ENCODE measurements at places on chromosomes 4 and X.
A peak's percentile ranks its signal among the peaks of the same experiment; 100 is the strongest.

DNA sequence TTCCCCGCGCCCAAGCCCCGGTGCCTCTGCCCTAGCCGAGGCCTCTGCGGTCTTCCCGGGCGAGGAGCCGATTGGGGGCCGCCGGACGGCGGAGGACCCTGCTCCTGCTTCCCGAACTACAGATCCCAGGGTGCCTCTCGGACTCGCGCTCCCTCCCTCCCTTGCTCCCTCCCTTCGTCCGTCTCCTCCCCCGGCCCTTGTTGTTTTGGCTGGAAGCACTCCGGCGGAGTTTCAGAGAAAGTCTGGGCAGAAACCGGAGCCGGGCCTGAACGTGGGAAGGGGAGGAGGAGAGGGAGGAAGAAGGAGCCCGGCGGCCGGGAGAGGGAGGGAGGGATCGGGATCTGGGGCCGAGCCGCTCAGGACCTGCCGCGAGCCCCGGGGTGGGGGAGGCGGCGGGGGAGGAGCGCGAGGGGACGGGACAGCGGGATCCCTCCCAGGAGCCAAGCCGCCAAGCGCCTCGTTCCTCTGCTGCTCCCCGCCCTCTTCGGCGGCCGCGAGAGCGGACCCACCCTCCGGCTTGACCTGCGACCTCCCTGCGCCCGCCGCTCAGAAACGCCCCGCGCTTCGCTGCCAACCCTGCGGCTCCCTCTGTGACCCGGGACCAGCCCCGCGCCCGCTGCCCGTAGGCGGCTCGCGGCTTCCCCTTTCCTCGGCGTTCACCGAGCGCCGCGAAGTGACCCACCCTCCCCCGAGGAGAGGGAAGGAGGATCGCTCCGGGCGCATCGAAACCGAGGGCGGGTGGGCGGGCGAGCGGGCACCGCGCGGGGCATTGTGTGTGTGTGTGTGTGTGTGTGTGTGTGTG is 496 bp upstream of the GAB1 start:
- peak; percentile 94 for DNase-seq

DNA sequence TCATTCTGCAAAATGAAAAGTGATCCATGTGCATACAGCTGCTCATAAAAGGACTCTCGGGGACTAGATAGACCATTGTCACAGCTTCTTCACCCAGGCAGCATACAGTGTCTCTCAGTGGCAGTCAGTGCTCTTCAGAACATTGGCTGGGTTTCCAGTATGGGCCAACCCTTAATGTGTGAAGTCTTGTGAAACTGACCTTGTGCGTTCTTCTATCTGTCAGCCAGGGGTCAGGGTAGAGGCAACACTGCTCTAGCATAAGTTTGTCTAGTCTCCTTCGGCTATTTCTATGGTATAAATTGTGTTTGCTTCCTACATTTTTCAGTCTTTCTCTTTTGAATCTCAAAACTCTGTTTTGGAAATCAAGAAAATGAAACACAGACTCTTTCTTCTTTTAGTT is 37.0 kb upstream of the SMIM31 start:
- DNase-seq: no peak

GRCh38 chr4:123676071-123676889 is 279.7 kb downstream of the SPRY1 start:
- DNase-seq: no peak

- no peak for DNase-seq
These were observed 151.2 kb downstream of the DTHD1 start for GRCh38 chr4:36432586-36432985.

GRCh38 chrX:7318241-7318640 is 170.3 kb upstream of the PUDP start:
- DNase-seq: no peak

DNA sequence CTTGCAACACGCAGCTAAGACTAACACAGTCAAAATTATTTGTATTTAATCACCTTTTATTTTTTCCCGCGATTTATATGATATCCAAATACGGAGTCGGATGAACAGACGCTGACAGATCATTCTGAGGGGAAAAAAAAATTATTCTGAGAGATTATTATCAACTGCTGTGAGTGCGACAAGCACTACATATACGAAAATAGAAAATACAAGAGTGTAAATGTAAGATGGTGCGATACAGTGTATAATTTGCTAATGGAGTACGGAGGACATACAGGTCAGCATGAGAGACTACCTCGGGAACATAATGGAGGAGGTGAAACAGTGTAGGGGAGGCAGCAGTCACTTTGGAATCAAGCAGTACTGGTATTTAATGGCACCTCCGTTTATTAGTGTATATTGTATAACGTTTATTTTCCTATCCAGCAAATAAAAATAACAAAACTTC is 2.8 kb upstream of the LIN54 start:
- no peak for DNase-seq

GRCh38 chrX:72309297-72310071 is 3.8 kb upstream of the CITED1 start:
- no peak for DNase-seq

DNA sequence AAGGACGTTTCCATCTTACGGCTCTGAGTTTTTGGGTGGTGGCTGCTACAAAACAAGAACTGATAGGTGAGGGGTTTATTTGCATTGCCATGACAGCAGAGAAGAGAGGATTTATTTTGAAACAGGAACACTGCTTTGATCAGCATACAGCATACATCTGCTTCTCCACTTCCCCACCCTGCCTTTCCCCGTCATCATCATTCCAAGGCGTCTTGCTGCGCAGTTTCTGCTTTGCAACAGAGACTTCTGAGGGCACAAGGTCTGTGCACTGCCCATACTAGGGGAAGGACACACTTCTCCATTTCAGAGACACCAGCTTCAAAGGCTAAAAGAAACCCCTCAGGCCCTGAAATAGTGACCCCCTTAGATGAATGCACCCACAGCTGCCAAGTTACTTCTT is 19.1 kb downstream of the STARD8 start:
- no peak for DNase-seq

- DNase-seq: peak; percentile 73
These were observed 20.1 kb upstream of the SASH3 start for GRCh38 chrX:129759576-129760061.

DNA sequence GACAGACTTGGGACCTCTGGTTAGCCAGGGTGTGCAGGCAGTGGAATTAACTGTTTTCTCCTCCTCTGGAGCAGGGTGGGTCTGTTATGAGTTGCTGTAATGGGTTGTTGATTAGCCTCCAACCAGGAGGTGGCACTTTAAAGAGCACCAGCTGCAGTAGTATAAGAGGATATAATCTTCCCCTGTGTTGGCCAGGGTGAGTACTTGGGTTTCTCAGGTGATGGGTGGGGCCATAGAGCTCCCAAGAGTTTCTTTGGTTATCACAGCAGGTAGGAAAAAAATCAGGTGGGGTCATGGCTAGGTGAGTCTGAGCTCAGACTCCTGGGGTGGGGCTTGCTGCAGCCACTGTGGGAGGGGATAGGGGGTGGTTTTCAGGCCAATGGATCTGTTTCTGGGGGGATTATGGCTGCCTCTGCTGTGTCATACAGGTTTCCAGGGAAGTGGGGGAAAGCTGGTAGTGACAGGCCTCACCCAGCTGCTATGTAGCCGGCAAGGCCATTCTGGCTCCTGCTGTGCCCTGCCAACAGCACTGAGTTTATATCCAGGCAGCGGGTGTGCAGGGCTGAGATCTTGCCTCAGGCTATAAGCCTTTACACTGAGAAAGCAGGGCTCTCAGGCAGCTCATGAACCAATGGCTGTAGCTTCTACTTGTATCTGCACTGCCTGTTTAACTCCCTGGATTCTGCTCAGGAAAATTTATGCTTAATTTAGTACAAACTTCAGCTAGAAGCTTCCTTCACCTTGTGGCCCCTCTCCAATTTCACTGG is 70.1 kb downstream of the CCNG2 start:
- no peak for DNase-seq

DNA sequence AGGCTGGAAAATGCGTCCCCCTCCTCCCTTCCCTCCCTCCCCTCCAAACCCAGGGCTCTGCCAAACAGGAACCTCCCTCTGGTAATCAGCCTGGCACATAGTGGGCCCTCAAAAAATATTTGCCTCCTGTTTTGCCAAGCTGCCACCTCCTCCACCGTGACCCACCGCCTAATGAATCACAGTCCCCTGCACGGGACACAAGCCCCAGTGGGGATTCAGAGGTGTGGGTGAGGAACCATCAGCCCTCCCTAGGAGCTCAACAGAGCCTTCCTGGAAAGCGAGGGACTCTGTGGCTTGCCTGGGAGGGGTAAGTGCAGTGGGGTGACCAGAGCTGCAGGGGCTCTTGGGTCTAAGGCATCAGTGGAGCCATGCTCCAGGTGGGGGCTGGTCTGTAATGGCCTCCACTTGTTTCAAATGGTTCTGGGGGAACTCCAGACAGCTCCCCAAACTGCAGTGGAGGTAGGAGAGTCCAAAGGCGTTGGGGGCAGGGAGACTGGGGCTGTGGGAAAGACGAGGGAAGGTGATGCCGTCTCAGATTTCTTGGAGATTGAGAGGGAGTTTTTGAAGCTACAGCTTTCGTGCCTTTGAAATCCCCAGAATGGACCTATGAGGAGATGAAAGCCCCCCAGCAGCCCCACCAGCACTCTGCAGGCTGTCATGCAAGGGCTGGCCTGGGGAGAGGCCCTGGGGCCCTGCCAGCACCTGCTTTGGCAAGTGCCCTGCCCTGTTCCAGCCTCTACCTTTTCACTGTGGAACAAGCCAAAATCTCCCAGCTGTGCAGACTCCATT is 1.0 kb upstream of the PPP2R2C start:
- DNase-seq: no peak

- no peak for DNase-seq
These were observed 7.2 kb downstream of the TENM3 start for GRCh38 chr4:182250446-182250845.

DNA sequence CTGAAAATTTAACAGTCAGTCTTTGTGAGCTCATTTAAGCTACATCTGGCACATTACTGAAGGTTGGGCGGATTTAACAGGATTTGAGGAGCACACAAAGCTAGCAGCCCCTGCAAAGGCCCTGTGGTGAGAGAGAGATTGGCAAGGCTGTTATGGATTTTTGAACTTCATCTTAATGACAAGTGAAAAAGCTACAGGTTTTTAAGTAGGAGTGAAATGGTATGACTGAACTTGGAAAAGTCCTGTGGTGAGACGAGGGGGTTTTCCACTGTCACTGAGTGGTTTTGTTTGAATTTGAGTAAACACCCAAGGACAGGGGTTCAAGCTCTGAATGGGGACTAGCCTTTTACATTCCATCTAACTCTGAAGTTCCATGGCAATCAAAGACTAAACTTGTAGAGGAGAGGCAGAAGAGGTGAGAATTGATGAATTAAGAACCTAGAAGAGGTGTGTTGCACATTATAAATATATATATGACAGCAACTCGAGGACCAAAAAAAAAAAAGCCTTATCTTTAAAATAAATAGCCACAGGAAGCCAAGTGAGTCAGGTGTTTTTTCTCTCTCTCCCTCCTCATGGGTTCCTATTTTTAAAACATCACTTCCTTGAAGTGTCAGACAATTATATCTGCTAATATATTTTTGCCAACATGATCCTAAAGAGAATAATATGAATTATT is 47.8 kb upstream of the CLNK start:
- DNase-seq: no peak

All from Right ventricle myocardium inferior (tissue), 1 donor.